ENCODE measurements at places on chromosomes 11 and 22.

GRCh38 chr11:125070699-125071254, 7.7 kb downstream of the SLC37A2 start:
- DNase-seq: peak; percentile 88

DNA sequence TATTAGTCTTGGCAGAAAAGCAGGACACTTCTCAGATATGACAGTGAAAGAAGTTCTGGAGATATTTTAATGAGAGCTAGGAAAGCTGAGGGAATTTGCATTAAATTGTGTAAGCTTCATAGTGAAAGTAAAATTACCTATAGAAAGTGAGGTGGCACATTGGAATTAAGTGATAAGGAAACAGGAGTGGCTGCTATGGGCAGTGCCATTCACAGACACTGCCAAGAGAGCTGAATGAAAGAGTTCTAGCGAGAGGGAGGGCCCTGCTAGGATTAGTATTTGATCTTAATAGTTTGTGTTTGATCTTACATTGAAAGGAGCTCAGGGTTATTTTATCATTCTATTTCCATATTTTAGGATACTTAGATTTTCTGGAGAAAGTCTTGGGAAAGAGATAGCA, 351.9 kb downstream of the DDX10 start:
- peak; percentile 22 for DNase-seq

GRCh38 chr11:15793043-15793996, 563.0 kb downstream of the SOX6 start:
- peak; percentile 94 for DNase-seq

DNA sequence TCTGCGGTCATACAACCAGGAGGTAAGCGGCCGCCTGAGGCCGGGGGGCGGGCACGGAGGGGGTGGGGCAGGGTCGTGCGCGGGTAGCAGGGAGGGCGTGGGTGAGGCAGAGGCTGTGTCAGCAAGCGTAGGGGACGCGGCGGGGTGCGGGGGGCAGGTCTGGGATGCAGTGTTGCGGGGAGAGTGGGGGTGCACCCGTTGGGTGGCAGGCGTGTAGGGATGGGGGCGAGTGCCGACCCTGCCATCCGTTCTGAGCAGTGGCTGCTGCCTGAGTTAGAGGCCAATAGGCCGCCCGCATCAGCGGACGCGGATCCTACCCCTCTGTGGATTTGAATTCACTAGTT, 1.4 kb downstream of the RIC8A start:
- DNase-seq: no peak

DNA sequence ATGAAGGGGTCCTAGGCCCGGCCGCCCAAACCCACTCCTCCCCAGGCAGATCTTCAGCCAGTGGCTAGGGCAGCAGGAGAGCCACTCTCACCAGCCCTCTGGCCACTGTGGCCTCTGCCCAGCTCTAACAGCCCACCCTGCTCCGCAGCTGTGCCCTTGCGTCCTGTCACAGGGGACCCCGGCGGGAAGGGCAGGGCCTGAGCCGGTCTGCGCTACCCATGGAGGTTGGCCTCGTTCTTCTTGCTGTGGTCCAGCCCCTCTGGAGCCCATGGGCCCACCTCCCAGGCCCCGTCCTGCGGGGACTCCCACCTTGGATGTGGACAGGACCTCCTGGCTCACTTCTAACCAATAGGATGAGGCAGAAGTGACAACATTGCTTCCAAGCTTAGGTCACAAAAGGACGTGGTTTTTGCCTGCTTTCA, 38.3 kb upstream of the TH start:
- DNase-seq: no peak

- DNase-seq: no peak
These were observed 24.5 kb upstream of the CSTF3 start for GRCh38 chr11:33185756-33186155.

DNA sequence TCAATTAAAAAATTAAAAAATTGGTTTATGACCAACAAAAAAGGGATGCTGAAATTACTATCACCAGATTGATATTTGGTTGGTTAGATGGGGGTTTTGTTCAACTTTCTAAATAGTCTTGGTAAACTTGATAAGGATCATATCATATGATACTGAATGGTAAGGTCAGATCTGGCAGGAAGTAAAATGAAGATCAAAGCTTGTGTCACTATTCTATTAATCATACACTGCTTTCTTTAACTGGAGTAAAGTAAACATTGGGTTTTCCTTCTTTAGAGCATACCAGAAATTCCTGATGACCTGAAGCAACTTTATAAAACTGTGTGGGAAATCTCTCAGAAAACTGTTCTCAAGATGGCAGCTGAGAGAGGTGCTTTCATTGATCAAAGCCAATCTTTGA, 40.2 kb downstream of the RRM1 start:
- DNase-seq: peak; percentile 78

DNA sequence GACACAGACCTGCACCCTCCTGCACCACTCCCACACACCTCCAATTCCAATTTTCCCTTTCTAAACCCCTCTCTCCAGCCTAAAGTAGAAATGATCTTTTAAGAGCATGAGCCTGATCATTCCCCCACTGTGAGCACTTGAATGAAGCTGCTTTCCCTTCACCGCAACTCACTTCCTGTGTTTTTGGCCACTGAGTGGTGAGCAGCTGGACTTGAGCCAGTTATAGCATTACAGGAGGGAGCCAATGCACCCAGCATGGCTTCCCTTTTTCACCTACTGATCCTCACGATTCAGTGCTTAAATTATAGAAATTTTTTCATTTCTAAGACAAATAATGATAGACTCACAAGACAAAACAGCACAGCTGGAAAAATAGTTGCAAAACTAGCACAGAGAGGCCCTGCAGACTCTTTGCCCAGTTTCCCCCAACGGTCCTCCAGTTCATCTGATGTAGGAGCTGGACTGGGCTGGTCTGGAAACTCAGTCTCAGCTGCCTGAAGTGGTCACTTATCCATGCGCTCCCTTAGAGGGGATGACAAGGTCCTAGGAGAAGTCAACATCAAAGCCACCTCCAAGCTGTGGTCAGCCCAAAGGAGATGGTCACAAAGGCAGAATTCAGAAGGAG, 9.7 kb upstream of the APOL4 start:
- no peak for DNase-seq

DNA sequence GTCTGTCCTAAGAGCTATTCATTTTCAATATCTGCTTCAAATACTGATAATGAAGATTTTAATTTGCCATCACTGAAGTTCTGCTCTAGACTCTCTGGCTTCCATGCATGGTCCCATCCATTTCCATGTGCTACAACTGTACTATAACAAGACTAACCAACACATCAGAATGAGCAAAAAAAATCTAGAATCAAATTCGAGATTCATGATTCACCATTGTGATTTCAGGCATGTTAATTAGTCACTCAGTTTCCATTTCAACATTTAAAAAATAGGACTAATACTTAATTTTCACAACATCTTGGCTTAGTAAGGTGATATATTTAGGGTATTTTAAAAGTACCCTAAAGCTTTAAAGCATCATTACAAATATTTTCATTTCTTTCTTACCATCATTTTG, 22.8 kb downstream of the PICALM start:
- DNase-seq: peak; percentile 65

DNA sequence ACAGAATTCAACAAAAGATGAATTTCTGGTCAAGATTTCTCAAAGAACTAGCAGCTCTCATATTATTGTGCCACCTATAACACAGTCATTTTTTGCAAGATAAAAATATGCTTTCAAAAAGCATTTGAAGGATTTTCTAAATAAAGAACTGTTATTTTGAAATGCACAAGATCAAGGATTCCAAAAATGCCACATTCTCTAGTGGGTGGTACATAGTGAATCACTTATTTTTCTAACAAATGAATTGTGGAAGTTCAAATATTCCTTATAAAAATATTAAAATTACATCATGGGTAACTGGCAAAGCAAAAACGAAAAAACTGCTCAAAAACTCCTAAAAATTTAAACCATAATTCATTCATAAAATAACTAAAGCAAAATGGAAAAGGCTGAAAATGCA, 2.1 kb downstream of the RNF141 start:
- no peak for DNase-seq

DNA sequence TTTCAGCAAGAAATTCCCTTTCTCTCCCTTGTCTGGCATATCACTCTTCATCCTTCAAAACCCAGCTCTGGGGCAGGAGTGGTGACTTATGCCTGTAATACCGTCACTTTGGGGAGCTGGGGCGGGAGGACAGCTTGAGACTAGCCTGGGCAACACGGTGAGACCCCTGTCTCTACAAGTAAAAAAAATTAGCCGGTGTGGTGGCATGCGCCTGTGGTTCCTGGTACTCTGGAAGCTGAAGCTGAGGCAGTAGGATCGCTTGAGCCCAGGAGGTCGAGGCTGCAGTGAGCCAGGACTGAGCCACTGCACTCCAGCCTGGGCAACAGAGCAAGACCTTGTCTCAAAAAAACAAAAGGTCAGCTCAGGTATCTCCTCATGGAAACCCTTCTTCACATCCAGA, 1.4 kb upstream of the RCE1 start:
- no peak for DNase-seq

GRCh38 chr22:49506010-49506400, 321.7 kb downstream of the BRD1 start:
- DNase-seq: no peak

GRCh38 chr11:68164437-68164836, 43.2 kb upstream of the CHKA start:
- peak; percentile 83 for DNase-seq

DNA sequence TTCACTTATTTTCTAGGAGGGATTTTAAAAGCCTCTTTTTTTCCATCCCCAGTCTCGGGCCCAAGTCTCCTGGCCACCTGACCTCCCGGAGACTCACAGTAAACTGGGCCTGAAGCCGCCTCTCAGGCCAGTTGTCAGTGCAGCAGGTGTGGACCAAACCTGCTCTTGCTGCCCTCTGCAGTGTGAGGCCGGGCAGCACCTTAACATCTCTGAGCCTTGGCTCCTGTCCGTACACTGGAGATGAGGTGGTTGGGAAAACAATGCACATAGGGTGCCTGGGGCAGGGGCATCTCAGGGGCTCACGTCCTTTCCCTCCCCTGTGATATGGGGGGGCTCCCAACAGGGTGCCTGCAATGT, 45.1 kb downstream of the PHF21B start:
- DNase-seq: no peak

DNA sequence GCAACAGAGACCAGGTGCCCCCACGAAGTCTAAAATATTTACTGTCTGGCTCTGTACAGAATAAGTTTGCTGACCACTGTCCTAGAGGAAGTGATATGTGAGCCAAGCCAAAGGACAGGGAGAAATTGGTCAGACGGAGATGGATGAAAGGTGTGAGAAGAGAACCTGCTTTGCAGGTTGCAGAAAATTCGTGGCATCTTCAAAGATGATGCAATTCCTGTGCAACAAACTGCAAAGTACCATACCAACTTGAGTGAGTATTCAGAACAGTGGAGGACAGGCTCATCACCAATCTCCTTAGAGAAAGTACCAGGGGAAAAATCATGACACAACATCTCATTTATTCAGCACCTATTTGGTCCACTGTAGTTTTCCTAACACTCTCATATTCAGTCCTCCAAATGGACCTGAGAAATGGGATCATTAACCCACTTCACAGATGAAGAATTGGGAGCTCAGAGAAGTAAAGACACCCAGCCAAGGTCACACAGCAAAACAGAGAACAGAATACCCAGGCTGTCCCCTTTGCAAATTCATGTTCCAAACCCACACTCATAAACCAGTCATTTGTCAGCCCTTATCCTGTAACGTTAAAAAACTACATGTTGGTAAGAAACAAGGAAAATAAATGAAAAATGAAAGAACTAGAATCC, 536.8 kb downstream of the MIAT start:
- DNase-seq: no peak

DNA sequence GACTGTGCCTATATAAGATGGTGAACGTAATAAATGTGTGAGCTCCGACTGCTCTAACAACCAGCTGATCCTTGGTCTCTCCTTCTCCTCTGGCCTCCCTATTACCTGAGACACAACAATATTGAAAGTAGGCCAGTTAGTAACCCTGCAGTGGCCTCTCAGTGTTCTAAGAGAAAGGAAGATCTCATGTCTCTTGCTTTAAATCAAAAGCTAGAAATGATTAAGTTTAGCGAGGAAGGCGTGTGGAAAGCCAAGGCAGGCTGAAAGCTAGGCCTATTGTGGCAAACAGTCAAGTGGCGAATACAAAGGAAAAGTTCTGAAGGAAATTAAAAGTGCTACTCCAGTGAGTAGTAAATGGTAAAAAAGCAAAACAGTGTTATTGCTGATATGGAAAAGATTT, 39.5 kb downstream of the HIPK3 start:
- no peak for DNase-seq

DNA sequence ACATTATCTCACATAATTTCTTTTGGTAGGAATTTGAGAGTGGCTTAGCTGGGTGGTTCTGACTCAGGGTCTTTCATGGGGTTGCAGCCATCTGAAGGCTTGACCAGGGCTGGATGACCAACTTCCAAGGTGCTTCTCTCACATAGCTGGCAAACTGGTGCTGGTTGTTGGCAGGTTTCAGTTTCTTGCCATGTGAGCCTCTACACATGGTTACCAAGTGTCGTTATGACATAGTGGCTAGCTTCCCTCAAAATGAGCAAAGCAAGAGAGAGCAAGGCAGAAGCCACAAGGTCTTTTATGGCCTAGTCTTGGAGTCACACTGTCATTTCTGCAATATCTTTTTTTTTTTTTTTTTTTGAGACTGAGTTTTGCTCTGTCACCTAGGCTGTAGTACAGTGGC, 4.2 kb upstream of the TFIP11 start:
- DNase-seq: no peak

- no peak for DNase-seq
These were observed 12.8 kb upstream of the APOBEC3A start for GRCh38 chr22:38944653-38945052.

GRCh38 chr11:122123263-122123929, 7.4 kb upstream of the BLID start:
- peak; percentile 50 for DNase-seq

- peak; percentile 47 for DNase-seq
These were observed 27.0 kb downstream of the ART5 start for GRCh38 chr11:3614742-3615171.

Measured in bronchial epithelial cell (primary cell).